CD4-positive, alpha-beta T cell (primary cell): ENCODE measurements at places on chromosomes 3 and 15. TPM values are rescaled to one million over a fixed set of nuclear protein-coding genes. Genes with fewer than 3 reads are reported as not detected.

GPR62 gene
- total RNA-seq, result not detected

GOLGA8N gene
- 4.3 TPM for total RNA-seq

PLA2G4E gene
- not detected for total RNA-seq

HGD gene
- 2.0 TPM for total RNA-seq

LINGO1 gene
- not detected for total RNA-seq

GPR87 gene
- not detected for total RNA-seq

EHHADH gene
- total RNA-seq, result 0.52 TPM

STRIT1 gene
- total RNA-seq, result not detected

GABRR3 gene
- not detected for total RNA-seq

PPP1R14D gene
- not detected for total RNA-seq

WDR76 gene
- total RNA-seq, result 8.6 TPM

PLOD2 gene
- not detected for total RNA-seq

CD200R1L gene
- total RNA-seq, result not detected

FANCD2 gene
- 16.8 TPM for total RNA-seq

VWA5B2 gene
- total RNA-seq, result not detected
